ENCODE measurements at places on chromosomes 4 and X.
A peak's percentile ranks its signal among the peaks of the same experiment; 100 is the strongest.

DNA sequence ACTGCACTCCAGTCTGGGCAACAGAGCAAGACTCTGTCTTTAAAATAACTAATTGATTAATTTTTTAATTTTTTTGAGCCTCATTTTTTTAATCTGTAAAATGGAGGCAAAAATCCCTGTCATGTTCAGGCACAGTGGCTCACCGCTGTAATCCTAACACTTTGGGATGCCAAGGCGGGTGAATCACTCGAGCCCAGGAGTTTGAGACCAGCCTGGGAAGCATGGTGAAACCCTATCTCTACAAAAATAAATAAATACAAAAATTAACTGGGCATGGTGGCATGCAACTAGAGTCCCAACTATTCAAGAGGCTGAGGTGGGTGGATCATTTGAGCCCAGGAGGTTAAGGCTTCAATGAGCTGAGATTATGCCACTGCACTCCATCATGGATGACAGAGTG, 15.4 kb downstream of the AMTN start:
- DNase-seq: no peak

DNA sequence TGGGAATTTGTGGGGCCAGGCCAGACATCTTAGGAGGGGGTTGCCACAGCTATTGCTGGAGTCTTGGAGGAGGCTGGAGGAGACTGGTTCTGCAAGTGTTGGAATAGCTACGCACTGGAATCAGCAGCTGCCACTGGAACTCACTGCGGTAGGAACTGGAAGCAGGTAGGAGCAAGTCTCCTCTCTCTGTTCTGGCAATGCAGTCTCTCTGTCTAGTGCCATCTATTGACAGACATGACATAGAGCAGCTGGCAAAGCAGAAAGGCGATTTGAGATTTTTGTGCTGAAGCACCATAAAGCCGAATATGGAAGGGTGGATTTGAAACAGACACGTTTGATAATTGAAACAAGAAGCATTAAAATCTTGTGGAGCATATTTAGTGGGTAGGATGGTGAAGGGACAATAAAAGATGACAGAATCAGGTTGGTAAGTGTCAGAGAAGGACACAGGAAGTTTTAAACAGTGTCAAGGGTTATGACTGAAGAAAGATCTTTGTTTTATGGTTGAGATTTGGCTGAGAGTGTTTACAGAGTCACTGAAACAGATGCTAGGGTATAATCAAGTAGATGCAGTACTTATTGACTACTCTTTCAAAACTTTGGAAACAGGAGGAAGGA, 23.5 kb upstream of the SYNPO2 start:
- DNase-seq: peak; percentile 34

DNA sequence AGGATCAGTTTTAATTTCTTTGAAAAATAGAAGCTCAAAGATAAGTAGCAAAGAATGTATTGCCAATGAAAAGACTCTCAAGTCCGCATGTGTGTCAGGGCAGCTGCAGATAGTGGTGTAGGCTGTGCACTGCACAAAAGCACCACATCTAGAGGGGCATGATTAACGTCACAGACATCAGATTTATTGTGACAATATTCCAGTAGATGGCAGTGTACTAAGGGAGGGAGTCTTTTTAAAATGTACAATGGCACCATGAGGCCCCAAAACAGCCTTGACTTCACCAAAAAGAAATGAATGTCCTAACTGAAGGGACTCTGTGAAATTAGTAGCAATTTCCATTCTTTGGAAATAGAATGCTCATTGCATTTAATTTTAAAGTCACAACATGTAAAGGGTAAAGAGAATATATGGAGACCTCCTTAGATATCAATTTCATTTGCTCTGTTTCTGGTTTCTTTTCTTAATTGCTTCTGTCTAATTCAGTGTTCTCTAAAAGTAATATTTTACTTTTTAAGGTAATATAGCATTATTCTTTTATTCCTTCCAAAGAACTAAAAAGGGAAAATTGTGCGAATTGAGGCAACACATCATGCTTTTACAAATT, 98.4 kb downstream of the ZNF827 start:
- DNase-seq: peak; percentile 9

DNA sequence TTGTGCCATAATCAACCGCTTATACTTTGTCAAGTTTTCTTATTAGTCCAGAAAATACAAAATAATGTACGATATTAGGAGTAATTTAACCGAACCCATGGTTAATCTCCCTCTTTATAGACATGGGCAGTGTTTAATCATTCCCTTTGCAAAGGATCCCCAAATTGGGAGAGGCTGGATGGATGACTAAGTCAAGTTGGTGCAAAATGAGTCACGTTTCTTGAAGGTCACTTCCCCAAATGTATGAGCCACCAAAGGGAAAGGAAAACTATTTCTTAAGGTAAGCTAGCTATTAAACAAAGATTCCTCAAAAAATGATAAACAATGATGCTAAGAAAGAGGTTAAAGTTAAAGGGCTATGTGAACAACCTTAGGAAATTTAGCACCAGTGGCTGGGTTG, 17.5 kb downstream of the MAML3 start:
- DNase-seq: no peak

GRCh38 chr4:56619160-56619559, 61.9 kb downstream of the HOPX start:
- no peak for DNase-seq

DNA sequence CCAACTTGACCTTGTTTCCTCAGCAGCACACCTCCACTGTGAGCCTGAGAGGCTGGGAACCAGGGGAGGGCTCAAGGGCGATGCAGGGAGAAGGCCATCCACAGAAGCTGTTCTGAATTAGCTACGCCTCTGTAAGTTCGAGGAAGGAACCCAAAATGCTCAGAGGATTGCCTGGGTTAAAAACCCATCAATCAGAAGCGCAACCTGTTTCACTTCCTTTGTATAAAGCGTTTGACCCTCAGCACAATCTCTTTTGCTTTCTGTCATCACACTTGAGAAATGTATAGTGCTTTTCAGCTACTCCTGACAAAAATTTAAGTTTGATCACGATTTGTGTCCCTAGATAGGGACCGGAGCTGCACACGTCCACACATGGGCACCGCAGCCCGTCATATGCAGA, 48.0 kb upstream of the MAP3K15 start:
- DNase-seq: no peak

GRCh38 chr4:1176398-1177273, 4.3 kb upstream of the SPON2 start:
- no peak for DNase-seq

- no peak for DNase-seq
These were observed 24.1 kb upstream of the MTM1 start for GRCh38 chrX:150544222-150544787.

- DNase-seq: no peak
These were observed 51.3 kb upstream of the TMEM150C start for GRCh38 chr4:82613121-82613520.

GRCh38 chr4:9920029-9920428, 101.3 kb downstream of the SLC2A9 start:
- DNase-seq: no peak

DNA sequence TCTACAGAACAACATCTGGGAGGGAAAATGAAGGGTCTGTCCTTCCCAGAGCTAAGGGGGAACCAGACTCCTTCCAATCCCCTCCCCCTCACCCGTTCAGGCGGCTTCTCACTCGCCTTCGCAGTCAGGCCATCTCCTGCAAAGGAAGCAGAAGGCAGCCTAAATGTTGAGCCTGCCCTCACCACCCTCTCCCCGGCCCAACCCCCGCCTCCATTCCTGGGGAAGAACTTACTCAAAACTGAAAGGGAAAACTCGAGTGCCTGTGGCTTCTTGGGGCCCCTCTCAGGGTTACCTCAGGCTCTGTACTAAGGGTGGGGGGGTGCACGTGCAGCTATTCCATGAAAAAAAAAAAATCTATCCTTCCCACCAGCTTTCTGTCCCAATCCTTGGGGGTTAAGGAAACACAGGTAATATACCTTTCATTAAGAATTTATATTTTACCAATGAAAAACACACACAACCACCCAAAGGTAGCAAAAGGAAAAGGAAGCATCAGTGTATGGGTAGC, 2.4 kb downstream of the ZMYM3 start:
- no peak for DNase-seq

DNA sequence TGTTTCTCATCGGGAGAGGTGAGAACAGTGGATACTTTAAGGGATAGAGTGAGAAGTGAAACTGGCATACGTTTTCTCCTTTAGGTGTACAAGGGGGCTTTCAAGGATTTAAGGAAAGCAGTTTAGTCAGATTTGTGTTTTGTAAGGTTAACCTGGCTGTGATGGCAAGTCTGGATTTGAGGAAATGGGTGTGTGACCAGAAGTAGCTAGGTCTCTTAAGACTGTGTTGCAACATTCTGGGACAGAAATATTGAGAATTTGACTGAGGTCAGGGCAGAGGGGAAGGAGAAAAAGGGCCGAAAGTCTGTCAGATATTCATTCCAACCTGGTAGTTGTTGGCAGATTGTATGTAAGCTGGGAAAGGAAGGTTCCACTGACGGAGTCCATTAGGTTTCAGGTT, 10.4 kb upstream of the GABRE start:
- DNase-seq: no peak

GRCh38 chr4:6123541-6123940, 76.8 kb downstream of the JAKMIP1 start:
- no peak for DNase-seq

- DNase-seq: no peak
These were observed 319.3 kb downstream of the RAB28 start for GRCh38 chr4:13164783-13165331.

GRCh38 chr4:2257361-2258081, 4.4 kb downstream of the MXD4 start:
- no peak for DNase-seq

DNA sequence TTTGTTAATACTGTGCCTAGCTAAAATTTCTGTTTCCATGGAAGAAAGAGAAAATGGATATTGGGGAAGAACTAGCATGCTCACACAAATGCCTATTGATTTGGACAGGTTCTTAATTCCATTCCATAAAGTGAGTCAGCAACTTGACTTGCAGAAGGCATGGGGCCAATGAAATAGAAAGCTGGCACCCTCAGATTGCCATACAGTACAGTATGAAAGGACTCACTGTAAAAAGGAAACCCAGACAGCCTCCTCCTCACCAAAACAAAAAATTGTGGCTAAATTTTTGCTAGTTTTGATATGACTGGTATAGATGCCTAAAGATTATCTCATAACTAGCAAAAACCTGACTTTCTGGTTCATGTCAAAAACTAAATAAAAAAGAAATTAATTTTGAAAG, 11.2 kb upstream of the TAB3 start:
- no peak for DNase-seq

GRCh38 chr4:109703664-109704361, 568 bp upstream of the CASP6 start:
- DNase-seq: no peak

- no peak for DNase-seq
These were observed 1697.0 kb downstream of the PCDH7 start for GRCh38 chr4:32417113-32417704.

DNA sequence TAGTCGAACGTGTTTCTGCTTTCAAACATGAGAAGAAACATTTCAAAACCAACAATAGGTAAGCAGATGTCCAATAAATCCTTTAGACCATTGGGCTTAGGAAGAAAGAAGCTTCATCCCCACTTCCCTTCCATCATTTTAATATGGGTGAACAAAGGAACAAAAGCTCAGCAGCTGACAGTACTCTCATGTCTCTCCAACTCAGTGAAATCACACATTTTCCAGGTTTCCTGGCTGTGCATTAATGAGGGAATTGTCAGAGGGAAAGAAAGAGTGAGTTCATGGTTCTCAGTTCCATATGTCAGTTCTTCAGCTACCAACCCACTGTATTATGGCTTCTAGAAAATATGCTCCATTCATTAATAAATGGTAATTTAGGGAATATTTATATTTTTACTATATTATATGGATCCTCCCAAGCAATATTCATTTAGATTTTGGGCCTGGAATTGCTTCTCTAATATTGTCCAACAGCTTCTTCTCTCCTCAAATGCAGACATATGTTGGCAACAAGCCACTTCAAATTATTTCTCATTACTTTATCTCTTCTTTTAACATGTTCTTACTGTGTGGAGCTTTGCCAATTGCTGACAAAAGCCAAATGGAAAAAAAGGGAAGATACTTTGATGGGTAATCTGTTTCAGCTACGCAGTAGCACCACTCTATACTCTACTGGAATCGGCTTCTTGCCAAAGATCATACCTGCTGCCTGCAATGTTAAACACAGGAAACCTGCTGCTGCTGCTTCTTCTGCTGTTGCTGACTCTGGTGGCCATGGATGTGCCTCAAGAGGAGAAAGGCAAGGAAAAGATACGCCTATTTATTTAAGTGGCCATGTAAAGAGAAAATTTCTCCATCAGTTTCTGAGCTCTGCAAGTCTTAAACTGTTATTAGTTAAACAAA, 1757.6 kb downstream of the ARAP2 start:
- DNase-seq: peak; percentile 18

- DNase-seq: no peak
These were observed 17.6 kb downstream of the GPR174 start for GRCh38 chrX:79162076-79162475.

DNA sequence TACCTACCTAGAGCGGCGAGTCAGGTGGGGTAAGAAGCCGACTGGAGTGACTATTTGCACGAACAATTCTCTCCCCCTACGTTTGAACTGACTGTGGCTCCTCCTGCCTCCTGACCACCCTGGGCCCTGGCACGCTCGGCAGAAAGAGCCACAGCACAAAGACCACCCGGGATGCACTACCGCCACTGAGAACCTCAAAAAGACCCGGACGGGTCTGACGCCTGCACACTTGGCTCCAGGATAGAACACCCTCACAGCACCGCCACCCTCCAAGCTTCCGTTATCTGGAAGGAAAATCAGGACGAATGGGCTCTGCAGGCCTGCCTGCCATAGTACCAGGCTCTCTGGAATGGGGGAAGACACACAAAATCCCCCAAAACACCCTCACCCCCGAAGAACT, 2.2 kb downstream of the LRPAP1 start:
- DNase-seq: no peak

GRCh38 chr4:26080870-26081628, 167.0 kb downstream of the SMIM20 start:
- no peak for DNase-seq

DNA sequence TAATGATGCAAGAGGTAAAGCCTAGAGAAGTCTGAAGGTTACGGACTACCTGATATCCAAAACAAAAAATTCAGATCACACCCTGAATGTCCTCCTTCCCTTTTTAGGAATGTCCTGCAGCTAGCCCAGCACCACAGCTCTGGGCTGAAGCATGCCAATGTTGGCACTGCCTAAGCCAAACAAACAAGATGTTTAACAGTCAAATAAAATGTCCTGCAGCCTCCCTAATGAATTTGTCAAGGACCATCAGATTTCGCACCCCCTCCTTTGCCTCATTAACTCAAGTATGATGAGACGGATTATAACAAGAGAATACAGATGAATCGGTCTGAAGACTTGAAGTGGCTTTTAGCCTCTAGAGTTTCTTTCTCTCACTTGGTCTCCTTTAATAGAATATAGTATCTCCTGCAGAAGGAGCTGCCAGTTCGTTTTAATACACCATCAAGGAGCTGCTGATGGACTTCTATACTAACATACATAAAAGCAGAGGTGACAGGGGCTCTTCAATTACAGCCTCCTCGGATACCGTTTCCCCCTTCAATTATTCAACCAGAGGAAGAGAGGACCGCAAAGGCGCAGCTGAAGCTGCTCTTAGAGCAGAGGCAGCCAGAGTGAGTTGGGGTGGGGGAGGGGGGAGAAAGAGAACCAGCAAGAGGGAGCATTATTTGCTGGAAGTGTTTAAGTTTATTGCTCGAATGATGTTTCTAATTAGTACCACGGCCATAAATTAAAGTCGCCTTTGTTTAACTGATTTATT, 3.0 kb upstream of the MAB21L2 start:
- DNase-seq: no peak

Data from NCI-H1092 (cell line).